Stimulated activated CD4-positive, alpha-beta T cell treated with anti-CD3 and anti-CD28 coated beads, Interleukin-12 subunit alpha, Interleukin-12 subunit beta, amount 100 ng/mL, for 4 hours (primary cell): ENCODE measurements at places on chromosomes 11 and 22.

GRCh38 chr22:17303441-17303839, 65.8 kb upstream of the CECR2 start:
- no peak for DNase-seq

GRCh38 chr11:30879322-30880005, 293.3 kb upstream of the MPPED2 start:
- DNase-seq, result no peak

- no peak for DNase-seq
Observed at GRCh38 chr11:131499199-131499598, 128.8 kb downstream of the NTM start.

DNA sequence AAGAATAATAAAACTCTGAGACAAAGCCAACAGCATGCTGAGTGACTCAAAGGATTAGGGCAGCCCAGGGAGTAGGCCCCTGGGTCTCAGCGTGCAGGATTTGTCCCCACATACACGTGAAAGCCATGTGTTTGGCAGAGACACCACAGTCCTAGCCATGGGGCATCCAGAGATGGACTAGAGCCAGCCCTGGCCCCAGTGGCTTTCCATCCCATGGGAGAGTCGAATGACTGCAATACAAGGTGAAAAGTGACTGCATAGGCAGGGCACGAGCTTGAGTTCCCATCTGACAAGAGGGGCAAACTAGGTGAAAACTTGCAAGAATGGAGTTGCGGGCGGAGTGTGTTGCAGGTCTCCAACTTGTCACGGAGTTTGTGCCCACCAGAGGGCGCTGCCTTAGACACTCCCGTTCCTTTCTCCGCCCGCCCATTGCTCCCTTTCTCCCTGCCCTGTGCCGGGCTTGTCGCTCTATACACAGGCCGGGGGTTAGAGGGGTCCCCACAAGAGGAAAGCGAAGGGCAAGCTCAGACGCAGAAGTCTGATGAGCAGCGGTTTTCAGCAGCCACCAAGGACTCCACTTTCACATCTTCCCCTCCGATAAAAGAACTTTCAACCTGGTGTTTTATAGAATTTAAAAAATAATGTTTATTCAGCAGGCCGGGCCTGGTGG, 24.2 kb downstream of the TSKU start:
- peak; percentile 74 for DNase-seq

GRCh38 chr11:122050021-122050690, 65.9 kb downstream of the BLID start:
- DNase-seq, result no peak

DNA sequence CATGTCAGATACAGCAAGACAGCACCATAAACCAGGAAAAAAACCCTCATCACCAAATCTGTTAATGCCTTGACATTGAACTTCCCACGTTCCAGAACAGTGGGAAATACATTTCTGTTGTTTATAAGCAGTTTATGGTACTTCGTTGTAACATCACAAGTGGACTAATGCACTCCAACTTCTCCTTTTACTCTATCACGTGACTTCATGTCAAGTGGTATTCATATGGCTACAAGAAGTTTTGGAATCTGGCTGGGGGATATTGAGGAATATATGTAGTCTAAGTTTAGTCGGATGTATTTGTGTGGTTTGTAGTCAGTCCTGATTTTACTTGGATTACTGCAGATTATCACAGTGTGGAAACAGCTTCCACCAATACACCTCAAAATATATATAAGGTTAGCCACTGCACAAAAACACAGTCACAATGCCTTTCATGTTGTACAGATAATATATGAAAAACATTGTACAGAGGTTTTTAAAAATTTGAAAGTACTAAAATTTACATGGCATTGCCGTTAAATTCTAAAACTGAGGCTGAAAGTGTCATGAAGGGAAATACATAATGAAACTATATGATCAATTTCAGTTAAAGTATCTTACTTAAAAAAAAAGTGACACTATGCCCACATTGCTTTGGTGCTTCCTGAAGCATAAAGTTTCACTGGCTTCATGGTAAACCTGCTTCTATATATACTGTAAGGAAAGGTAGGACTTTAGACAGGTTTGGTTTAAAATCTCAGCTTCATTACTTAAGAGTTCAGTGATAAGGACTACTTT, 134.1 kb downstream of the CASP12 start:
- no peak for DNase-seq

DNA sequence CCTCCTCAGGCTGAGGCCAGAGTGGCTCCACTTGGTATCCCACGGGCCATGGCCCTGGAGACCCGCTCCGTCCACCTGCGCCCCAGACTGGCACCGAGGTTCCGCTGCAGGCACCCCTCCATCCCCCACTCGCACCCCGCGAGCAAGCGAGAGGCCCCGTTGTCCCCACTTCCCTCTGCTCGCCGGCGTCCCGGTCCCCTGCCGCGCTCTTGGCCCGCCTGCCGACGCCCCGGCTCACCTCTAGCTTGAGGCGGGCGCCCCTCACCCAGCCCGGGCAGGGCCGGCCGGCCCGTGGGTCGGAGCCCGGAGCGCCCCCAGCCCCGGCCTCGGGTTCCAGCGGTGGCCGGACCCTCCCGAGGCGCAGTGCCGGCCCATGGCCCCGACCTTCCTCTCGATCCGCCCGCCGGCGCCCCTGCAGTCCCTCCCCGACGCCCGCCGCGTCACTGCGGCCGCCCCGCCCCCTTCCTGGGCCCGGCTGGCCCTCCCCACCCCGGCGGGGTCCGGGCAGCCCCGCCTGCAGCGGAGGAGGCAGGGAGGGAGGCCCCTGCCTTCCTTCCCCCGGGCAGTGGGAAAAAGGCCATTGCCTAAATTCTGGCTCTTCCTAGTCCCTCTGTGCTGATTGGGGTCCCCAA, at the start of gene PITPNM1:
Gene PITPNM1, minus strand, starts transcription at position 414 of the 632 bp plus-strand sequence. CDS start 1,183 bp downstream, outside the sequence.
- peak; percentile 79 for DNase-seq

DNA sequence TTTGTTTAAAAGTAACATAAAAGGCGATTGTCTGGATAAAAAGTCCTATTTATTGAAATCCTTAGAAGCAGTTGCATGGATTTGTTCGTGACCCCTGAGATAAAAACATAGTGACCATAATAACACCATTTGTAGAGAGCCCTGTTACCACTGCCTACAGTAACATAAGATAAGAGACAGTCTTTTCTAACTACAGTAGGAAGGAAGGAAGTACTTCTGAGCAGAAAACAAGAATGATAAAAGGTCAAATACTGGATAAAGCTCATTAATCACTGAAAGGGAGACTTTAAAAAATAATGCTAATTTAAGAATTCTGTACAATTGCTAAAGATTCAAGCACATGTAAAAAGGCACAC, 47.1 kb upstream of the SOX6 start:
- no peak for DNase-seq

GRCh38 chr11:1227551-1228100, 4.8 kb downstream of the MUC5B start:
- DNase-seq, result no peak

GRCh38 chr11:91850533-91851275, 373.9 kb upstream of the FAT3 start:
- no peak for DNase-seq

DNA sequence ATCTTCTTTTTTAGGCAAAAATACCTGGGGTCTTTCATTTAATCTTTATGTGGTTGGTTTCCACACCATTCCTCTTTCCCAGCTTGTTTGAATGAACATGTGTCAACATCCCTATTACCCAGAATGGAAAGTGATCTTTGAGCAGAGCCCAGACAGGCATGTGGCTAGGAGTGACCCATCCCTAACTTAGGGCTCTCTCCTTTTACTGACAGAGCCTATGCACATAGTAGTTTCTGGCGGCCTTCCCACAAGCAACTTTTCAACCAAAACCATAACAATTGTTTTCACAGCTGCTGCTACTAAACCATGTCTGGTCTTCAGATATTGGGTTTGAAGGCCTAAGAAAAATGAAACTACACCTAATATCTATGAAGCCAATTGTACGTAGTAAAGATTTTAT, 107.5 kb downstream of the TENM4 start:
- DNase-seq, result no peak

DNA sequence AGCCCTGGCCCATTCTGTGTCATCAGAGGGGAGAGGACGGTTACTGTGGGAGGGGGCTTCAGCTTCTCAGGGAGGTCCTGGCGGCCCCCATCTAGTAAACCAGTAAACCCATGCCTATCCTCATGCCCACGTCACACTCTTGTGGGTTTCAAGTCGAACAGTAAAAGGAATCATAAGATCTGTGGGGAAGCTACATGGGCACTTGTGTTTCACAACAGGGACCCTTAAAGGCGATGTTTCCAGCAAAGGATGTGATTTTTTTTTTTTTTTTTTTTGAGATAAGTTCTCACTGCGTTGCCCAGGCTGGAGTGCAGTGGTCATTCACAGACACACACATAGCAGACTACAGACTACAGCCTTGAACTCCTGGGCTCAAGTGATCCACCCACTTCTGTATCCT, 9.2 kb upstream of the PARVG start:
- no peak for DNase-seq

GRCh38 chr11:128450882-128451651, 136.3 kb downstream of the ETS1 start:
- DNase-seq, result no peak

GRCh38 chr11:35911616-35912165, 32.2 kb upstream of the LDLRAD3 start:
- DNase-seq, result no peak

DNA sequence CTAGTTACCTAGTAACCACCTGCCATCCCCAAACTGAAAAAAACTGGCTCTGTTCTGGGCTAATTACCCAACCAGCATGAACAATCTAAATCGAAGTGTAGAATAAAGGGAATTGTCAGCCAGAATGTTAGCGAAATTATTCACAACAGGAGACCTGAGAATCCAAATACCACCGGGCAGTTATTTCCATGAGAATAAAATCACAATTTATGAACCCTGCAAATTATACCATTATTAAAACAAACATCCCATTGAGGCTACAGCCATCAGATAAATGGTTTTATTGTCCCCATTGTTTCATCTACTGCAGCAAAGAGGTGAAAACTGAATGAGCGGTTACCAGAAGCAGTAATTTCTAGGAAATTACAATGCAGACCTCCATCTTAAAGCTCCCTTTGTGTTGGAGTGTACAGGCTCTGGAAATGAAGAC, 21.7 kb downstream of the FAM168A start:
- no peak for DNase-seq

DNA sequence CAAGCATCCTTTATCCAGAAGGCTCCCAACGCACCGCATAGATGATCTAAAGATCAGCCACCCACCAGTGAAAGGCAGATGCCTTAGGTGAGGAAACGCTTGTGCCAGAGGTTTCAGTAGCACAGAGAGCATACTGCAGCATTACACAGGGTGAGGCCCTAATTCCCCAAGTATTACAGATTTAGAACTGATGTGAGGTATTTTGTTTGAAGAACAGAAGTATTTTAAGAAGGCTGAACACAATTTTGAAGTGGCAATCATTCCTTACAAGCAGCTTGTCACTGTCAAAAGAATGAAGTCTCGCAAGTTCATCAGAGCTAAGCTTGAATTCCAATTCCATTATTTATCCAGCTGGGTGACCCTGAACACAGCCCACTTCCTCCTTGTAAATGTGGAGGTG, 70.0 kb upstream of the FAT3 start:
- no peak for DNase-seq

DNA sequence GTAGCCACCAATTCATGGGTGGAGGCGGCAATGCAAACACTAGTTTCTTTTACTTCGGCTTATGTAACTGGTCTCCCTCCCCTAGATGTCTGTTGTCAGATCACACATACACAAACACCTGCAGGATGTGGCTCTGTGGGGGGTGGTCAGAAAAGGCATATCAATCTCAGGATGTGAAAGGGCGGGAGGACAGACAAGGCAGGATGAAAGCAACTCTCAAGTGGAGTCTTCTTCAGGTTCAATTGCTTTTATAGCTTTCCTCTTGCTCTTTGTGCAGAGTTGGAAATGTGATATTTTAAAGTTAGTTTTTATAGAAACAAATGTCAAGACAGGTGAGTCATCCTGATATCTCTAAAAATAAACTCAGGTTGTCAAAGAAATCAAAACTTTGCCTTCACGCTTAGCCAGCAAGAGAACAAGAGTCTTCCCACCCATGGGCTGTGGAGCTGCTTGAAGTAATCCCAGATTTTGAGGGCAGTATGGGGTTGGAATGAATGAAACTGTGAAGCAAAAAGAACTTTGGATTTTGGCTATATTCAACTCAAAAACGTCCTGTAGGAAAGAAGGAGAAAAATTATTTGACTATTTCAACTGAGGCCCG, 423.4 kb downstream of the GUCY1A2 start:
- DNase-seq, result no peak

DNA sequence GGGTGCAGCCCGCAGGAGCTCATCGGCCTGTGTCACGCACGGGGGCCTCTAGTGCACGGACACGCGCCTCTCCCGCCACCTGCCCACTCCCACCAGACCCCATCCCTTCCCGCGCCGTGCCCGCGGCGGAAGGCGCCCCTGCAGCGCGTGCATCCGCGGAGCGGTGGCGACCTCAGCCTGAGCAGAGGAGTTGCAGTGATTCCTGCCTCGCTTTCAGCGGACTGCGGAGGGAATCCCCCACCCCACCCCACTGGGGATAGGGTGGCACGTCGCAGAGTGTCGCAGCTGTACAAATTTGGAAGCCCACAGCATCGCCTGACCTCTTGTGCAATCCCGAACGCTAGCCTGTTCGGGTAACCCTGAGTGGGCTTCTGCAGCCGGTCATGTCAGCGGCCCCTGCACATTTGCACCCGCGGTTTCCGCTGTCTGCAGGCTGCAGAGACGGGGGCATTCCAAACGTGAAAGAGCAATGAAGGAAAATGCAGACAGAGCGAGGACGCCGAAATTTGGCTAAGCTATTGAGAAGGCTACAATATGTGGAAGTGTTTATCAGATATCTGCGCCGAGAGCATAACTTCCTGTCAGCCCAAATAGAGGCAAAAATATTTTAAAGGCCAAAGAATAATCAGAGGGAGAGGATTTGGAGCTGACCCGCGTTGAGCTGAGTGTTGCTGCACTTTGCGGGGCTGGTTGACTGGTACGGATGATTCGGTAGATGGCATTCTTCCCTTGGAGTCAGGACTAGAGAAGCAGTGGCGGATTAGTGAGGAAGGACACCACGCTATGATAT, 617 bp upstream of the ARHGAP20 start:
- DNase-seq, result no peak

DNA sequence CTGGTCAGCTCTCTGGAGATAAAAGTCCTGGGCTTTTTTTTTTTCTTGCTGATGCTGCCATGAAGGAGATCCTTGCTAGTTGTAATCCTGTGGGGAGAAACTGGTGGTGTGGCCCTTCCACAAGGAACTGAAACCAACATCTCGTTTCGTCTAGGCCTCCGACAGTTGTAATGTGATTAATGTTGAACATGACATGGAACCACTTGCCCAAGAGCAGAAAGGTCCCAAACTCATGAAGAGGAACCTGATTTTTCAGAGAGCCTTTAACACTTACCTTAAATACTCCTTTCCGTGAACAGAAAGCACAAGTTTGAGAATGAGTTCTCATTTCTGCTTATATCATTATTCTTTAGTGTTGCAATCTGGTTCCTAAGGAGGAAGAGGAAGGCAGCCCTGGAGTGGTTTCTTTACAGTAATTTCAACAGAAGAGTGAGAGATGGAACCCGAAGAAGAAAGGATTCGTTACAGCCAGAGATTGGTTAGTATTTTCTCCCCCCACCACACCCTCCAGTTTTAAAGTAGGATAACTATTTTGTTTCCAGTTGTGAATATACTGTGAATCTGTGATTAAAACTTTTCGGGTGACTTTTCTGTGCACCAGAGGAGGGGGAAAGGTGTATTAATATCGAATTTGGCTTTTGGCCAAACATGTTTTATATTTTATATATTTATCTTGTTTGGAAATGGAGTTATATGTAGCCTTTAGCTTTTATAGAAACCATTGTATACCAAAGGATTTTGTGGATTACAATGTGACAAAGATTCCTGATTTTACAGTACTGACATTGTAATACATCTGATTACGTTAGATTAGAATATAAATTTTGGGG, 2.0 kb downstream of the KDM2A start:
- no peak for DNase-seq
